WERI-Rb-1 (cell line): ENCODE measurements at places on chromosomes 3 and 15.

GRCh38 chr3:81476692-81477091 is 284.8 kb downstream of the GBE1 start:
- DNase-seq = no peak

DNA sequence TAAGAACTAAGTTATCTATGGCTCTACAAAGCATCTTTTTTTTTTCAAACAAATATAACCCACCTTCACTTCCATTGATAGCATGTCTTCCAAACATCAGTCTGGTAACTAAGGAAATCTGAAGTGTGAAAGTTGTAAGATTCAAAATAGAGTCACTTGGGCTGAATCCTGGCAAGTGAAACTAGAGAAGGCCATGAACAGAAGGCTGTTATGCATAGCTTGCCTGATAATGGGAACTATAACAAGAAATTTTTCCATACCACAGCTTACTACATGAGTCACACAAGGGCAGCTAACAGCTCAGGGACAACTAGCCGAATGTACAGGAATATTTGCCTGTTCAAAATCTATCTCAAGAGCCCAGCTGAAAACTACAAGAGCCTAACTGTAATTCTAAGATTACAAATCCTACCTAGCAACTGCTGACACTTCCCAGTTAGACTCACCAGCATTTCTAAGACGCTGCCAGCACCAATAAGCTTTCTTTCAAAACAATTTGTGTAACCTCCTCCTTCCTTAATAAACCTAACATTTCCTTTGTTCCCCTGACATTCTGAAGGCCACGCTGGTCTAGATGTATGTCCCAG is 1066.5 kb downstream of the PLOD2 start:
- no peak for DNase-seq

DNA sequence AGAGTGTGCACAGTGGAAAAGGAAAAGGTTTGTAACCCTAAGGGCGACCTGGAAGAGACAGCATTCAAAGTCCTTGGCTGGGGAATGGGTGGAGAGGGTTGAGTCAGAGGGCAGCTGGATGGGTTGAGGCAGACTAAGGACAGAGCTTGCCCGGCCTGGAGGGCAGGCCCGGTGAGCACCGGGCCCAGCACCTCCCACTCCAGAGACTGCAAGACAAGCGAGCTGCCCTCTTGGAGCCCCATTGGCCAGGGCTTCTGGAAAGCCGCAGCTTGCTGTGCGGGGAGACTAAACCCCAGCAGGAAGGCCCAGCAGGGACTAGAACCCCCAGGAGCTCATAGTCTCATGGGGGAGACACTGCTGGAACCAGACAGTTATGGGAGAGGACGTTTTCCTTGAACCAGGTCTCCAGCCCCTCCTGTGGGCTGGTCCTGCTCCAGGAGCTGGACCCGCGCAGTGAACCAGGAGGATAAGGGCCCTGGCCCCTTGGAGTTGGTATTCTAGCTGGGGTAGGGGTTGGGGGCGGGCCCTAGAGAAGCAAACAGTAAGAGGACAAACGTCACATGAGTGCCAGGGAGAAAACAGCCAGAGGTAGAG is 59.1 kb downstream of the RGMA start:
- DNase-seq = no peak

GRCh38 chr3:123791417-123791816 is 92.7 kb downstream of the MYLK start:
- no peak for DNase-seq

GRCh38 chr3:151827816-151828215 is 13.9 kb downstream of the AADAC start:
- no peak for DNase-seq
